ENCODE measurements at places on chromosomes 1 and 21.

DNA sequence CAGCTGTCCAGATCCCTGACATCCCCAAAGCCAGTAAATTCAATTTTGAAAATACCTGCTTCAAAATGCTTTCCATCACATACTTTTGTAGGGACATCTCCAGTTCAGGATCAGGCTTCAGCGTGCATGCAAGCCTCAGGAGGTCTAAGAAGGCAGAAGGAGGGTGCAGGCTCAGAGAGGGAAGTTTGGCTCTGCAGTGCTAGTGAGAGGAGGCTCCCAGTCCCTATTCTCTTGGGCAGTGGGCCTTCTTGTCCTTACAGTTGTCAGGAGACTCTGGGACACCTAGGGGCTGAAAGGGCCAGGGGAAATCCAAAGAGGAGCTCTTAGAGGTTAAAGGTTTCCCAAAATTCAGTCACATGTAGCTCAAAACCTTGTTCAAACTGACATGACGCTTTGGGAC, 20.1 kb downstream of the ADCY10 start:
- DNase-seq = no peak

- no peak for DNase-seq
These were observed at the start of gene TBX15 for GRCh38 chr1:118988186-118989005. Gene TBX15 (minus strand): TSS chr1:118988343. CDS start chr1:118987795, 548 bp downstream.

DNA sequence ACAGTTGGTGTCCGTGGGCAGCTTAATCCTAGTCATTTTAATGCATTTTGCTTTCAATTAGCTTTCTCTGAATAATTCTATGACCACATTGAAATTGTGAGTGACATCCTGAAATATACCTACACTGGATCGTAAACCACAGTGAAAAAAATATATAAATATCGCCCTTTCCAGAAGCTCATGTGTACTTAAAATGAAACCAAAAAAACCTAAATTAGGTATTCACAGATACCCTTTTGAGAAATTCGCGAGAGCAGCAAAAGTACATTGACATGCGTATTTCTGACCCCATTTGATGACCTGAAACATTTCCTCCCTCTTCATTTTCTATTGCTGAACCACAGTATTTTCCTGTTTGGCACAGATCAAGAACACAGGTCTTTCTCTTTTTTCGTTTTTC, 253.8 kb downstream of the LTN1 start:
- DNase-seq = no peak

- DNase-seq = no peak
These were observed 7.1 kb downstream of the RAD54L start for GRCh38 chr1:46254668-46255067.

- no peak for DNase-seq
These were observed 758 bp upstream of the ATAD3B start for GRCh38 chr1:1470626-1471388.

DNA sequence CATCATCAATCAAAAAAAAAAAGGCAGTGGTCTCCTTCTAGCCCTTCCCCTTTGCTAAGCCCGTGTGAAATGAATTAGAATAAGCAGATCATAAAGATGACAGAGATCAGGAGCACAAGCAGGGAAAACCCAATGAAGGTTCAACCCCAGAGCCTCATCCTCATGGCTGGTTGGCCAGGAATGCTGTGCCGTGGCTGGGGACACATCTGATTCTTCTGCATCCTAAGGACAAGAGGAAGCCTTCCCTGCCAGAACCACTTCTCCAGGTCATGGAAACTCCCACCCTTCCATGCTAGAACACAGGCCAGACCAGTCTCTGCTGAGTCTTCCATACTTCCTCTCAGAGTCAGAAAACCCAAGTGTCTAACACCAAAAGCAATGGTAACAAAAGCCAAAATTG, 81.1 kb downstream of the CSMD2 start:
- no peak for DNase-seq

- no peak for DNase-seq
These were observed 48.0 kb downstream of the NID1 start for GRCh38 chr1:236016782-236017400.

DNA sequence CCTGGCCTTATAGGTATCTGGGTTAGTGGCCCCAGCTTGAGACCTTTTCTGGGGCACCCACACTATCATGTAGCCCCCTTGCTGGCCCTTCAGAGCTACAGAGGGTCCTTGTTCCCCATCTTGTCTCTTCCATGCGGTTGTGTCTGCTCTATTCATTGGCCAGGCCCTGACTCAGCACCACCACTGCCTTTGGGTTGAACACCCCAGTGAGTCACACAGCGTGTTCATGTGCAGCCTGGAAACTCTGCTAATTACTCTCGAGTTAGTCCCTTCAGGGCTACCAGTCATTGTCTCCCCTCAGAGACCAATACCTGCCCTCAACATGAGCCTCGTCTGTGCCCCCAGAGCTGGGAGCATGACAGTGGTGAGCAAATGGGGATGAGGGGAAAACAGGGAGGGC, 28.2 kb upstream of the IKBKE start:
- no peak for DNase-seq

- DNase-seq = no peak
These were observed 39.9 kb downstream of the EPB41 start for GRCh38 chr1:28954126-28954726.

- DNase-seq = no peak
These were observed 24.9 kb downstream of the RAP1A start for GRCh38 chr1:111644506-111644905.

Data from activated CD8-positive, alpha-beta memory T cell treated with anti-CD3 and anti-CD28 coated beads for 4 hours (primary cell).